Lower lobe of right lung (tissue), 2 donors: ENCODE measurements at places on chromosomes 16 and 17. TPM values are rescaled to one million over a fixed set of nuclear protein-coding genes. Genes with fewer than 3 reads are reported as not detected.

The PITPNM3 gene
- 12.3 TPM for total RNA-seq

The TPSD1 gene
- 9.6 TPM for total RNA-seq

DNA sequence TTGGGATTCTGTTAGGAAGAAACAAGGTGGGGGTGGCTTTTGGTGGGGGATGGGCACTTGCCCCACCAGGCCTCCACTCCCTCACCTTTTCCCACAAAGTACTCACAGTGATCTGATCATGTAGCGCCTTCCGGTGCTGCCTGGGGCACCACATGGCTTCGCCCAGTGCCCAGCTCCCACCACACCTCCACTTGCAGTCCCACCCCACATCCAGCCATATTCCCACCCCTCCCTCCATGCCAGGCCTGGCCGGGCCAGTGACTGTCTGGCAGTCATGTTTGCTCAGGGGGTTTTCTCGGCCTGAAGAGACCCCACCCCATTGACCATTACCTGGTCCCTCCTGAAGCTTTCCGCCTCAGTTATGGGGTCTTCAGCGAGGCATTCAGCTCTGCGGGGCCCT is 201.5 kb downstream of the SPECC1 start:
- DNase-seq = no peak

DNA sequence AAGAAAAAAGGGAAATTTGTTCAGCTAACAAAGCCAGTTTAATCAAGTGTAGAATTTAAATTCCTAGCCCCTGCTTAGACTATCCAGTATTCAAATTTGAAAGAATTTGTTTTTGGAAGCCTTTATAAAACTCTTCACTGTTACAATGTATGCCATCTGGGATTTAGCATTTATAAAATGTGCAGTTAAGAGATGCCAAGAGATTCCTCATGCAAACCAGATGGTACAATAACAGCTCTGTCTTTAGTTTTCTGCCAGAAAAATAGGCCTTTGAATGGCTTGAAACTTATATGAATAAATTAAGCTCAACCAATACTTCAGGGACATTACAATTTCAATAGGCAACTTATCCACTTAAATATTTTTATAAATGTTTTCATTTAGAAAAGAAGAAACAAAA is 6.8 kb upstream of the ANKS4B start:
- DNase-seq = no peak

DNA sequence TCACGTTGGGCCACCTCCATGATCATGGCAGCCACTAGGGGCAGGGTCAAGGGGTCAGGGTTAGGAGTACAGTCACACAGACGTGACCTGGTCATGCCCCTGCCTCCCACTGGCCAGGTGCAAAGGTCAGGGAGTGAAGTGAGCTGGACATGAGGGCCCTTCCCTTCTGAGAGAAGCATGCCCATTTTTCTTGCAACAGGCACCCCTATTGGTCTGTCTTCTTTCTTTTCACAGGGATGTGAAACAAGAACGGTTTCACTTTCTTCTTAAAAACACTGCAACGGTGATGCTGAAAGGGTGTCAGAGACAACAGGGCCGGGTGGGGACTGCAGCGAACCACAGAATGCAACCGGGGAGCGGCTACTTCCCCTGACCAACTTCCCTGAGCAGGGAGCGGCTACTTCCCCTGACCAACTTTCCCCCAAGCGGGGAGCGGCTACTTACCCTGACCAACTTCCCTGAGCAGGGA is 52.1 kb upstream of the DOC2B start:
- peak; percentile 61 for DNase-seq
